AG08395 (cell line): ENCODE measurements at places on chromosomes 12 and 14.

- DNase-seq = no peak
These were observed 3.3 kb downstream of the KRT18 start for GRCh38 chr12:52952076-52952801.

- DNase-seq = peak; percentile 36
These were observed 43.6 kb downstream of the RFLNA start for GRCh38 chr12:124338448-124338847.

DNA sequence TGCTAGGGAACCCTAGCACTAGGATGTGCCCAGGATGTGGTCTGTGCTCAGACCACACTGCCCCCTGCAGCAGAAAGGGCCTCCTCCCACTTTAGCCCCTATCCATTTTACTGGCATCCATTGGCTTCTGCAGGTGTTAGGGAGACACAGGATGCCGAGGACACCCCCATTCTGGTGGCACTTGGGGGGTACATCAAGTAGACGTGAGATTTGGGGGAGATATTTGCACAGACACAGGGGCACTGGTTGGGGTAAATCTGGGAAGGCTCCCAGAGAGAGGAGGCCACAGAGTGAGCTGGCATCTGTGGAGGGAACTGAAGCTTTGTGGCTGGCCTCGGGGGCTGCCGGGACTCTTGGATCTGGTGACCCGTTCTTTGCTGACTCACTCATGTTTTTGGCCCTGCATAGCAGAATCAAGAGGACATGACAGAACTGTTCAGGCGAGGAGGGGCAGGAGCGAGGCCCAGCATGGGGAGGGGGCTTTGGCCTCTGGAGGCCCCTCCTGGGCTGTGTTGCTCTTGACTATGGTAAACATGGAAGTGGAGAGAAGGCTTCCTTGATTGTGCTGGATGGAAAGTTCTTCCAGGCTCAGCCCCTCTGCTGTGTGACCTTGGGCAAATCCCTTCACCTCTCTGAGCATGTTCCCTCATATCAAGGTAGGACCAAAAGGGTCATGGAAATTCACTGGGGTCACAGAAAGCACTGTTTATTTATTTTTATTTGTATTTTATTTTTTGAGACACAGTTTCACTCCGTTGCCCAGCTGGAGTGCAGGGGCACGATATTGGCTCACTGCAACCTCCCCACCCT, 1.8 kb downstream of the PLBD2 start:
- peak; percentile 38 for DNase-seq

DNA sequence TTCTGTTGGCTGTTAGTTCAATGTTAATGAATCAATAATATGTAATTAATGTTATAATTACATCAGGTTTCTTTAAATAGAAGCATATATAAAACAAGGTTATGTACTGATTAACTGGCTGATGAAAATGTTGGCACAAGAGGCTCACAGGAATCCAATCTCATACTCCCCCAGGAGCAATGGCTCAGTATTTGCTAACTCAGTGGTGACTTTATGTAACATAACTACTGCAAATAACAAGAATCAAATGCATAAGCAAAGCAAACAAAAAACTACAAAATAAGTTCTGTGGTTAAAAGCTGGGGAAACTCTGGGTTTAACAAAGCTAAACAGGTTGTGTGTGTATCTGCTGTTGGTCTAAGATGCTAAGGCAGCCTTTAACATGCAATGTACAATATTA, 27.7 kb upstream of the BBS10 start:
- no peak for DNase-seq

DNA sequence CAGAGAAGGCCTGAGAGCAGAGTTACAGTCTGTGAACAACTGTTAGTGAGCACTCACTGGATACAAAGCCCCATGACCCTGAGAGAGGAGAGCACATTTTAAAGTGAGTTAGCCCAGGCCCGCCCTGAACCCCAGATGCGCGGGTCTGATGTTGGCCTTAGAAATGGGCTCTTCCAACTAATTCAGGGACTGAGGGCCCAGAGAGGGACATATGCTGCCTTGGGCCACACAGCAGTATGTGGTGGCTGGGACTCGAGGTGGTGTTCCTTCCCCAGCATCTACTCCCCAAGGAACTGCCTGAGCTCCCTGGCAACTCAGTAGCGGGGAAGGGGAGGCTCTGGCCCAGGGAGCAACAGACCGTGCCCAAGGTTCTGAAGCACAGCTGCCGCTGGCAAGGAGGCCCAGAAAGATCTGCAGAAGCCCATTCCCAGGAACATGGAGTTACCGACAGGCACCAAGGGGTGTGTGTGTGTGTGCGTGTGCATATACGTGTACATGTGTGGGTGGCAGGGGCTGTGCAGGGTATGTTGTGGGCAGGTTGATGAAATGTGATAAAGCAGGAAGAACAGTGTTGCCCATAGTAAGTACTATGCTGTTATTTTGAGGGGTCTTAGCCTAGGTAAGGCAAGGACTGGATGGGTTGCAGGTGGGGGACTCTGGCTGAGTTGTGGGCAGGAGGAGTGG, 40.5 kb downstream of the KRT80 start:
- DNase-seq = no peak

DNA sequence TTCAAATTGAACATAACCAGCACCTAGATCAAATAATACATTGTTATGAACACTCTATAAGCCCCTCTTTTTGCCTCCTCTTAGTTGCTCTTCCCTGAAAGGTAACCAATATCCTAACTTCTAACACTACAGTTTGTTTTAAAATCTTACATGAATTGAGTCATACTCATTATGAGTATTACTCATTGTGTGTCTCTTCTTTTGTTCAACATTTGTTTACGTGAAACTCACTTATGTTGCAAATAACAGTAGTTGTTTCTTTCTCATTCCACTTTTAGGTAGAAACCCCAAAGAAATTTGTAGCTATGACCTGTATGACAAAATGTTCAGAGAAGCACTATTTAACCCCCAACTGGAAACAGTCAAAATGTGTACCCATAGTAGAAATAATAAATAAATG, 6.6 kb downstream of the LRRC9 start:
- DNase-seq = no peak

- DNase-seq = no peak
These were observed 418.5 kb downstream of the TMEM121 start for GRCh38 chr14:105944632-105945610.

DNA sequence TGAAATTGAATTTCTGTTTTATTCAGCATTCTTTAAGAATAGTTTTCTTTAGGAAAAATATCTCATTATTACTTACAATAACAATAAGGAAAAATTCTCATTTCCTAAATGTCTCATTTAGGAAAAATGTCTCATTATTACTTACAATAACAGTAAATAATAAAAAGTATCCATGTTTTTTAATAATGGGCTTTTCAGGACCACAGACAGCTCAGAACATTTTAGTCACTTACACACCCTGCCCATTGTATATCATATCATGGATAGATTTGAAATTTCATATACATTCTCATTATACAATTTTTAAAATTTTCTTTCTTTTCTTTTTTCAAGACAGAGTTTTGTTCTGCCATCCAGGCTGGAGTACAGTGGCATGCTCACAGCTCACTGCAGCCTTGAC, 58.9 kb downstream of the ASCL1 start:
- no peak for DNase-seq

GRCh38 chr12:132228476-132229192, 84.4 kb downstream of the NOC4L start:
- DNase-seq = no peak

- no peak for DNase-seq
These were observed 34.6 kb downstream of the SLC6A12 start for GRCh38 chr12:179131-179884.

DNA sequence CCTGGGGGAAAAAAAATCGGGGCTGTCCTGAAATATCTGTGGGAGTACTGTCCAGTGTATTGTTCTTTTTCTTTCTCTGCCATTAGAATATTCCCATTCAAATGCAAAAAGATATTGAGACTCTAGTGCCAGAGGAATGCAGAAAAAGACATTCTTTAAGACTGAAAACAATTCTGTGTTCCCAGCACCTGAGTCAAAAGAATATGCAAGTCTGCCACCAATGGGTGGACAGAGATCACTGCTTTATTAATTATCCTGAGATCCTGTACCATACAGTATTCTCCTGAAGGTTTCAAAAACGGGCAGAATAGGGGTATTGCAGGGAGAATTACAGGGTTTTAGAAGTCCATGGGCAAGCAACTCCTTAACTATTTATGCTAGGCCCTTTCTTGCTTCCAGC, 361.8 kb downstream of the C12orf50 start:
- no peak for DNase-seq

GRCh38 chr14:73829071-73829470, 22.6 kb upstream of the PTGR2 start:
- no peak for DNase-seq

DNA sequence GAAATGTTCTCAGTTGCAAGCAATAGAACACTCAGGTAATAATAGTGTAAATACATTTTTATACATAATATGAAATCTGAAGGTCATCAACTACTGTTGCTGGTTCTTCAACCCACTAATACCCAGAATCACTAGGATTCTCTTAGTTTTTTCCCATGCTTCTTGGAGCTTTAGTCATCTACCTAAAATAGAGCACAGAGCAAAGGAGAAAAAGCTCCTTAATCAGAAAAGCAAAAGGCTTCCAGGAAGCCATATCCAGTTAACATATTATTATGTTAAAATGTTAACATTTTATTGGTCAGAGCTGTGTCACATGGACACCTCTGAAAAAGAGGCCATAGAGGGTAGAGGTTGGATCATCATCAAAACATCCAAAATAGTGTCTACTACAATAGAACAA, 57.0 kb downstream of the CCER1 start:
- DNase-seq = no peak

DNA sequence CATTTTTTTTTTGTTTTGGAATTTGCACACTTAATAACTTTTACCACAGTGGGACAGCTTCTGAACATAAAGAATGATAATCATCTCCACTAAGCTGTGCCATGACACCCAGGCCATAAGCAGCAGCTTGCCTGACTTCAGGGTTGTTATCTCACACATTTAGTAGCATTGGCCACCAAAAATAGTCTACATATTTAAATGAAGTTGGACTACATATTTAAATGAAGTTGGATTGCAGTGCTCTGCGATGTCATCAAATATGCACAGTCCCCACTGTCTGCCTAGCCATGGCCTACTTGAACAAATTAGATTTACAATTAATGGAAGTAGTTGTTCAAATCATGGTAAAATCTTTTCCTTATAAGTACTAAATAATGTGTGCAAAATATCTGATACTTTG, 101.0 kb downstream of the KLRB1 start:
- no peak for DNase-seq

- DNase-seq = peak; percentile 85
These were observed 5.6 kb downstream of the ZNF385A start for GRCh38 chr12:54378796-54379397.

DNA sequence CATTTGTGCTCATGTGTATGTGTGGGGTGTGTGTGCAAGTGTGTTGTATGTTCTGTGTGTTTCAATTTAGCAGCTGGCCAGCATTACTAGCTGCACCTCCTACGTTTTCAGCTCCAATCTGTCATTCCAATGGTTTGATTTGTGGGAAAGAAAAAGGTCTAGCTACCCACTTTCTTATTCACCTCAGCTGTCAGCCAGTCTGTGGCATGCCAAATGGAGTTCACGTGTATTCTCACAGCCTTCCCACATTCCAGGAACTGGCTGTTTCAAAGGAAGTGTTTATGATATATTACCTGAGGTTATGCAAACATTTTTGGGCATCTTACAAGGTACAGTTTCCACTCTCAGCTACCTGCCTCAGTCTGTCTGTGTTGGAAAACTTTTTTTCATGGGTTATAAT, 220.2 kb upstream of the CPNE8 start:
- no peak for DNase-seq

DNA sequence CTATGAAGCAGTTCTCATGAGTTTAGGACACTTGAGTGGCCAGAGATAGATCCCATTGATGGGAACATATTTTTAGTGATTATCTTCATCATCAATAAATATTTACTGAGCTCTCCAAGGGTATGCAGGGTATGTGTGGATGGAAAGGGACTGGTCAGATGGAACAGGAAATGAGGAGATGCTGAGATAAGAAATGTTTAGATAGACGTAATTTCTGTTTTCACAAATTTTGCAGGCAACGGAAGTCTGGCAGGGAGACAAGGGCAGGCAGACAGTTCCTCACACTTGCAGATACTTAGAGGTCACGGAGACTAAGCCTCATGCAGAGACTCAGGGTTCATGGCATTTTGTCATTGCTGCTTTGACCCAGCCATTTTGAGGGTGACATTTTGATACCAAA, 24.3 kb downstream of the BCL2L14 start:
- no peak for DNase-seq

- no peak for DNase-seq
These were observed 96.4 kb downstream of the EFCAB11 start for GRCh38 chr14:89858089-89858488.

DNA sequence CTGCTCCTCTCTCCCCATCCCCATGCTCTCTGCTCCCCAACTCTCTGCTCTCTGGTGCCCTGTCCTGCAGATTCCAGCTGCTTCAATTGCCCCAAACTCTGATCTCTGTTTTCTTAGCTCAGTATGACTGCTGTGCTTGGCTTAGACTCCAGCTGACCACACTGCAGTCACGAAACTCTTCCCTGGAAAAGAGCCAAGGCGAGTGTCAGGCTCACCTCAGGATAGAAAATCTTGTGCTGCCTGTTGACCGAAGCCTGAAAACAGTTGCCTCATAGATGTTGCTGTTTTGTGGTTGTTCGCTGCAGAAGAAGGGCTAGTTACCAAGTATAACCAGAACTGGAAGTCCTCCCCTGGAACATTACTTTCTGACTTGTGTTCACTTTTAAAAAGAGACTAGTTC, 6.7 kb upstream of the STON2 start:
- DNase-seq = peak; percentile 29

DNA sequence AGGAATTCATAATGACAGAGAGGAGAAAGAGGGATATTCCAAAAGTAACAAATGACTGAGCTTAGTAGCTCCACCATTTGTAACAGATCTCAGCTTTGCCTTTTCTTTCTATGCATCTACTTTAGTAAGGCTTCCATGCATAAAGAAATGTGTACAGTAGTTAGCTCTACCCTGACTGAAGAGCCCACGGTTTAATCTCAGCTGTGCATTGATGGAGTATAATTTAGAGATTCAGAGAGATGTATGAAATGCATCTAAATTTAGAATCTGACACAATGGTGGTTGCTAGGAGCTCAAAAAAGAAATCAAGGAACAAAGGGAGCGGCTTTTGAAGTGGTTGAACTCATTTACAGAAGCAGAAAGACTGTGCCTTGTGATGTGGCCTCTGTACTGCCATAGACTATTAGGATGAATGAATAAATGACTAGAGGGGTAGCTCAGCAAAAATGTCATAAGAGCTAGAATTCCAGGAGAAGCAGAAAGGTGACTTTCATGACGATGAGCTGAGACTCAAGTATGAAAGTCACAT, 838.6 kb downstream of the RPS29 start:
- no peak for DNase-seq

- DNase-seq = no peak
These were observed 120.3 kb upstream of the VASH1 start for GRCh38 chr14:76640923-76641395.

GRCh38 chr14:101074196-101075024, 170.9 kb upstream of the RTL1 start:
- DNase-seq = no peak
